NCI-H1436 (cell line): ENCODE measurements at places on chromosomes 16 and 17.

DNA sequence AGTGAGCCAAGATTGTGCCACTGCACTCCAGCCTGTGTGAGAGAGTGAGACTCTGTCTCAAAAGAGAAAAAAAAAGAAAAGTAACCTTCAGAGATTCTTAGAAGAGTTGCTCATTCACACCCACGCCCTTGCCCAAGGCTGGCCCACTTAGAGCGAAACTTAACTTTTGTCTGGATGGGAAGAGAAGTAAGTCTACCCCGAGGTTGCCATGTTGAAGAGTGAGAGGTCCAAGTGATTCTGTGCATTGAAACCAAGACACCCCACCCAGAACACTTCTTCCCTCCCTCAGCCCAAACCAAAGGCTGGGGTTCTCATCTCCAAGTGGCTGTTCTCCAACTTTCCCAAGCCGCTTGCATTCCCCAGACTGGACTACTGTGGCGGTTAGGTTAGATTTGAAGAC is 2.4 kb upstream of the CISD3 start:
- DNase-seq = no peak

GRCh38 chr16:4265676-4266075 is 7.1 kb downstream of the TFAP4 start:
- DNase-seq = no peak

- DNase-seq = no peak
Measured at GRCh38 chr17:44546671-44547606, 10.3 kb upstream of the FZD2 start.

- no peak for DNase-seq
Measured at GRCh38 chr16:78298986-78299385, 199.5 kb downstream of the WWOX start.

DNA sequence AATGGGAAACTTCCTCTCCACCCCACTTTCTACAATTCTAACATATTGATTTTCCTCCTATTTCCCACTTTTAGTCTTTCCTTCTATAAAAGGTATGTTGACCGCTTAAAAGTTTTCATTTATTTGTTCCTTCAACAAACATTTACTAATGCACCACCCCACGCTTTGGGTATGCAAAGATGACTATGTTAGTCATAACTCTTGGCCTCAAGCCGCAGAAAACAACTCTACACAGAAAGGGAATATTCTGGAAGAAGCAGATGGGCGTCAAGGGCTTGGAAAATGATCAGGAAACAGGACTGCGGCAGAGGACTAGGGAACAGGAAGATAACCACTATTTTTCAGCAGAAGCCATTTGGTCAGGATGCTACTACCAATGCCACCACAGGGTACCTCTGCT is 56.8 kb upstream of the FA2H start:
- DNase-seq = no peak

DNA sequence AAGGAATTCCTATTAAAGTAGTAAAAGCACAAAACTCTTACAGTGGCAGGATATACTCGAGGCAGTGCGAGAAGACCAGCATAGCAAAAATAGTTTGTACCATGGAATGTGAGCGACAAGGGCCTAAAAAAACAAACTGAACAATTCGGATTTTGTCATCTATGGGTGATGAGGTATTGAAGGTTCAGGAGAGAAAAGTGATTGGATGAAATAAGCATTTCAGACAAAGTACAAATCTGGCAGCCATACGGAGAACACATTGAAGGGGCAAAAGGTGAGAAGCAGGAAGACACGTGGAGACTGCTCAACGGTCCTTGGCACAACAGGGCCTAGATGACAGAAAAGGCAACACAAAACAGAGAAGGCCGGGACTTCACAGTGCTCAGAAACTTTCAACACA is 22.5 kb downstream of the MYH10 start:
- no peak for DNase-seq
